ENCODE measurements at places on chromosomes 5 and 9.
A peak's percentile ranks its signal among the peaks of the same experiment; 100 is the strongest.

GRCh38 chr9:90432951-90433350, 209.7 kb downstream of the DIRAS2 start:
- peak; percentile 75 for DNase-seq

DNA sequence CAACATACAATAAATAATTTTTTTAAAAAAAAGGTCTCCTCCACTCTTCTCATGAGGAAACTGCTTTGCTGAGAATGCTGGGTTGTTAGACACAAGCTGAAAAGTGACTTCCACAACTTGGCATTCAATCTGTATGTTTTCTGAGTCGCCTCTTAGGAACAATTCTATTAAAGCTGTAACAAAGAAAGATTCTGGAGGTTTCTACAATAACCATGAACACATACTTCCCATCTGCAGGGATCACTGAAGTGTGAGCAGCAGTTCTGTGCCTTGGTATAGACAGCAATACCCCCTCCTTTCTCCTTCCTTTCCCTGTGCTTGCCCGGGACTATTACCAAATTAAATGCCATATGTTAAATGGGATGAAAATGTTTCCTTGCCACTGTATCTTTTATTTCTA, 1.5 kb downstream of the DIRAS2 start:
- peak; percentile 43 for DNase-seq

GRCh38 chr5:168449166-168449565, 37.1 kb upstream of the RARS1 start:
- DNase-seq = no peak

GRCh38 chr9:27192291-27192960, 83.4 kb downstream of the TEK start:
- no peak for DNase-seq

- DNase-seq = no peak
These were observed 174.6 kb downstream of the FAM174A start for GRCh38 chr5:100709771-100710170.

GRCh38 chr5:112914584-112914983, 7.4 kb downstream of the REEP5 start:
- no peak for DNase-seq

DNA sequence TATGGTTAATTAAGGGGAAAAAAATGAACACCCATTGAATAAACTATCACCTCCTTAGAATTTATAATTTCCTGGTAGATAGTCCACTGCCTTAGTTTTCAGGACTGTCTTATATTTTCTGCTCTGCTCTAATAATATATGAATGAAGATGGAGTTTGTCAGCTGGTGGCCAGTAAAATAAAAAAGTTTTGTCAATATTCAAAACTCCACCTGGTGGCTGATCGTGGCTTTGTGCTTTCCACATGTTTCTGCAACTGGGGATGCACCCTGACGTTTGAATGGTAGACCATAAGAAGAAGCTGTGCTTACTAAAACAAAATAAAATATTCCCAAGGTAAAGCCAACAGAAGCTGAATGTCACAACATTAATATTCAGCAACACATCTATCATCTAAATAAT, 286.6 kb upstream of the IZUMO3 start:
- peak; percentile 52 for DNase-seq

DNA sequence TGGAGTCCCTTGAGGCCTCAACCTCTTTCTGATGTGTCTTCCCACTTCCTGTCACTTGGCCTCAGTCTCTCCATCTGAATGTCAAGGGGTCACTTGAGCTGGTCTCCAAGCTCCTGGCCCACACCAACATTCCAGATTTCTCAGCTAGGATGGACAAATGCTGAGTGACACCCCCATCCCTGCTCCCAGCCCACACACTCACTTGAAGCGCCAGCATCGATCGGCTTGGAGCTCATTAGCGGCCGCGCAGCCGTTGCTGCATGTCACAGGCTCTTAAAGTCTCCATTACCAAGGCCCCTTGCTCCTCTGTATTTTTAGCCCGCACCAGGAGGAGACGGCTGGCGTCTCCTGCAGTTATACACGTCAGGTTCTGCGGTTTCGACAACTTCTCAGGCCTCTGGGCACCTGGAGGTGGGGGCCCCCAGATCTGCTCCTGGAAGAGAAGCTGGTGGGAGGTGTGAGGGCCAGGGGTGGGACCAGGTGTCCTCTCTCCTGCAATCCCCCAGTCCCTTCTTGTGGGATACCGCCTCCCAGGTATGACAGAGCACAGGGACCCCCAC, 33.4 kb upstream of the ARAP3 start:
- no peak for DNase-seq

DNA sequence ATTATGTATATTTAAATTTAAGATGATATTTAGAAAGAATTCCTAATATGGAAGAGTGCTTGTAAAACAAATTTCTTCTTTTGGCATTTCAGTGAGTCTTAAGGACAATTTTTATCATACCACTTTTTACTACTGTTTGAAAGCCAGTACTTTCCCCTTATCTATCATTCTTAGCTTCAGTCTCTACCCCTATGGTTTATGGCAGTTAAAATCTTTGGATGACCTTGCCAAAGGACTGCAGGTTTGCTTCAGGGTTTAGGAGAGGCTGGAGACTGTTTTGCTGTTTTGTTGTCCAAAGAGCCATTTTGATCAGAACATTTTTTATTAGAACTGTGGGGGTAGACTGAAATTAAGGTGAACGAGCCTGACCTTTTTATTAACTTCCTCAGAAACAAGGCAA, 30.8 kb downstream of the SLC38A9 start:
- DNase-seq = no peak

DNA sequence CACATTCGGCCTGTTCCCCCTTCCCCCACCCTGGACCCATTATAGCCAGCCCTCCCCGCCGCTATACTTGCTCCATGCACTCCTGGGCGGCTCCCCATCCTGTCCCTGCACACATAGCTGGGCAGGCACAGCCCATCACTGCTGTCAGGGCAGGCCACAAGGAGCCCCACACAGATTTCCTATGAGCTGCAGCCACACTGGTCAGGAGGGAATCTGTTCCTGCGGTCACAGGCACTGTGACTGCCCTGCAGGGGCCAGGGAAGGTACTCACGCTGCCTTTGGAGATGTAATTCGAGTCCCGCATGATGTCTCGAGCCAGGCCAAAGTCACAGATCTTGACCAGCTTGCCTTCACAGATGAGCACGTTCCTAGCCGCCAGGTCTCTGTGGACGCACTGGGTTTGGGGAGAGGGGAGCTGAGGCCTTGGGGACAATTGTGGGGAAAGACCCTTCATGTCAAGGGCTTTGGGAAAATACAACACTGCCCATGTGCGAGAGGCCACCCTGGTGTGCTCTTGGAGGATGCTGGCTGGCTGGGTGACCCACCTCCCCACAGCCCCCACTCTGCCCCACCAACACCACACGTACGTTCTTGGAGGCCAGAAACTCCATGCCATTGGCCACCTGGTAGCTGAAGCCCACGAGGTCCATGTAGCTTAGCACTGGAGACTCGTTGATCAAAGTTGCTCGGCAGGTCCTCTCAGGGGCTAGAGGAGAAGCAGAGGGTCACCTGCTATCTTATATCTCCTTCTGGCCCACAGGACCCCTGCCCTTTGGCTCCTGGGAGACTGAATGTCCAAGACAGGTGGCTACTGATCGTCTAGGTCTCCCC, 34.5 kb upstream of the CSF1R start:
- no peak for DNase-seq

GRCh38 chr5:171010086-171010485, 148.3 kb downstream of the RANBP17 start:
- DNase-seq = no peak

DNA sequence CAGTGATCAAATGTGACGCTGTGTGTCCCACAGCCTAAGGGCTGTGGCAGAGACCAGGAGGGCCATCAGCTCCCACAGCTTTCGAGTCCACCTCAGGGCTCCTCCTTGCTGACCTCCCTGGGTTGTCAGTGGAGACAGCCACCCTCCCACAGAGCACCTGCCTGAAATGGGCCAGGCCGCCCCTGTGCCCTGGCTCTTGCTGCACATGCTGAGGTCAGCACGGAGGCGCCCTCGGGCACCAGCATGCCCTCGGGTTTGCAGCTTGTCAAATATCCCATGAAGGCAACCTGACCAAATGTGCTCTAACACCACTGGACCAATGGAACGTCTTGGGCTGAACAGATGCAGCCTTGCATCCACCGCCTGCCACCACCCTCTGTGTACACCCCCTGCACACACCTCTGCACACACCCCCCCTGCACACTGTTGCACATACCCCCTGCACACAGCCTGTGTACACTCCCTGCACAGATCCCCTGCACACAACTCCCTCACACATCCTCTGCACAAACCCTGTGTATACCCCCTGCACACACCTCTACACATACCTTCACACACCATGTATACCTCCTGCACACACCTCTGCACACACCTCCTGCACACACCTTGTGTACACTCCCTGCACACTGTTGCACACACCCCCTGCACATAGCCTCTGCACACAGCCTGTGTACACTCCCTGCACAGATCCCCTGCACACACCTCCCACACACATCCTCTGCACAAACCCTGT, 2.0 kb upstream of the CEP72 start:
- DNase-seq = no peak

All from NCI-H69 (cell line).